ENCODE measurements at places on chromosomes 2 and 18.

DNA sequence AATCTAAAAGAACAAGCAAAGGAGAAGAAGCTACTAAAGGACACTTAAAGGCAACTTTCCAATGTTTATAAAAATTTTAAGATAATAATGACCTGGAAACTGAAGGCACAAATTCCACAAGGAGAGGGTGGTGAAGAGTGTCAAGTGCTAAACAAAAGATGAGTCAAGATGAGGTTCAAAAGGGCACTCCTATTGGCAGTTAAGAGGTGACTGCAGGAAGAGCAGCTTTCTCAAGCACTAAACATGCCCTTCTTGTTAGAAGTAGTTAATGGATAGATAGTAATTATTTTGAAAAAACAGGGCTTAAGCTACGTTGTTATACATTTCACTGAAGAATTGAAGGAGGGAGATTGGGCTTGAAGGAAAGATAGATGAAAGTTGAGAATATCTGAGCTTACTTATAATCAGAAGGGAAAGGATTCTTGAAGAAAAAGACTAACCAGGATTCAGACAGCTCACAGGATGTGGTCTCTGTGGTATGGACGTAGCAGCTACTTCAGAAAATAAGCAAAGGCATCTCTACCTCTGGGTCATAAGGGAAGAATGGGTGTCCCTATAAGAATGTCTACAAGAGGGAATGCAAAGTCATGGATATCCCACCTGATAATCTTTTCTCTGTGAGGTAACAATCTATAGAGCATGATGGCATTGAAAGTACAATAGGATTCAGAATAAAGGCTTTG, 454.7 kb upstream of the SLC39A10 start:
- no peak for DNase-seq

- DNase-seq: no peak
Measured at GRCh38 chr2:219731173-219731572, 103.7 kb downstream of the SLC4A3 start.

- no peak for DNase-seq
Measured at GRCh38 chr2:207327513-207327912, 161.8 kb upstream of the KLF7 start.

DNA sequence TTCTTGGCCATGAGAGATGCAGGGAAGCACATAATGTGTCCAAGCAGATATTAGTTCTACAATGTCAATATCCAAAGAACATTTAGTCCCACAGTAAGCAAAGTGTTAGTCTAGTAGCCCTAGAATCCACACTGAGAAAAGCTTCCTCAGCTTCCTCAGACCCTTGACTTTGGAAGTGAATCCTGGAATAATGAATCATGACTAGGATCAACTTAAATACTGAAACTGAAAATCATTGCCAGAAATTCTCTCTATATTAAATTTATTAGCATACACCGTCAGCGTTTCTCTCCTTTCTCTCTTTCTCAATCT, 356.9 kb upstream of the ACVR2A start:
- no peak for DNase-seq

DNA sequence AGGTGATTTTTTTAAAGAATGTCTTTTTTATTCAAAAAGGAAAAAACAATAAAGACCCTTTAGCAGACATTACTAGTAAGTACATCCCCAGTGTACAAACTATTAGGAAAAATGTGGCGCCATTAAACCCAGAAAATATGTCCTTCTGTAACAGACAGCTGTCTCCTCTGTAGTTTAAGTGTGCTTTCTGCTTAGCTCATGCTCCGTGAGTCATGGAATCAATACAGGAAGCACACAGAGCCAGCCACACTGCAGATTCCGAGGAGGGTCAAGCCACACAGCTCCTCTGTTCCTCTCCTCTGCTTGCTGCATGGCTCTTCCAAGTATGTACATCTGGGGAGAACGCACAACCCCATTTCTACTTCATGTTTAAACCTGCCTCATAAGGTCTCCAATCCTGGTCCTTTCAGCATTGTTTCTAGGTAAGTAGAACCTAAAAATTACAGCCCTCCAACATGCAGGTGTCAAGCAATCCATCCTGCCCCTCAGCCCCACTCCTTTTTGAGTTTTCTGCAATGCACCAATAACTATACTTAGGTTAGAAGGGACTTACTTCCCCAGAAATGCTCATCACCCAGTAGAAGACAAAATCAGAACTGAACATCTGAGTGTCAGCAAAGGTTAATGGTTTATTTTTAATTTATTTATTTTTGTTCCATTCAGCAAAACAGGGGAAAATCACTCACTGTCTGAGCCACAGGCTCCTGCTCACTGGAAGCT, 37.5 kb downstream of the ACVR1 start:
- peak; percentile 14 for DNase-seq

DNA sequence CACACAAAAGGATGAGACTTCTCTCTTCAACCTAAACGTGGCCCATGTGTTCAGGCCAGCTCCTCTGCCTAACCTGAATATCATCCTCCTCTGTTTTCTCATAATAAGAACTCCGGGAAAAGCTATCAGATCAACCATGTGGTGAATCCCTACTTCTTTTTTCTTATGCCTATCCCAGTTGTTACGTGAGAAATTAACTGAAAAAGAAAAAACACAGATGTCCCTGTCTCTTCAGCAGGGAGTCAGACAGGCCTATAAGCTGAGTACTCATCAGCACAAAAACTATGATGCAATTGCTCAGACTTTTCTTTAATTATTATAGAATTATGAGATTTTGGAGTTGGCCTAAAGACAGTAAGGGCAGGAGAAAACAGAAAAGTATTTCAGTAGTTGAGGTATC, 613.0 kb upstream of the FSHR start:
- no peak for DNase-seq

GRCh38 chr2:12796657-12797056, 79.9 kb downstream of the TRIB2 start:
- no peak for DNase-seq

GRCh38 chr18:2108591-2108990, 462.7 kb downstream of the METTL4 start:
- no peak for DNase-seq

All from stimulated activated CD4-positive, alpha-beta T cell treated with anti-CD3 and anti-CD28 coated beads, Interleukin-1b, Interleukin-23, amount 100 ng/mL, for 24 hours (primary cell).